ENCODE measurements at places on chromosomes 16 and 17. TPM values are rescaled to one million over a fixed set of nuclear protein-coding genes. Genes with fewer than 3 reads are reported as not detected.

CD300E gene
- under 0.01 TPM for total RNA-seq

ABCA6 gene
- 30.4 TPM for total RNA-seq

ANKRD40CL gene
- 0.36 TPM for total RNA-seq

DNA sequence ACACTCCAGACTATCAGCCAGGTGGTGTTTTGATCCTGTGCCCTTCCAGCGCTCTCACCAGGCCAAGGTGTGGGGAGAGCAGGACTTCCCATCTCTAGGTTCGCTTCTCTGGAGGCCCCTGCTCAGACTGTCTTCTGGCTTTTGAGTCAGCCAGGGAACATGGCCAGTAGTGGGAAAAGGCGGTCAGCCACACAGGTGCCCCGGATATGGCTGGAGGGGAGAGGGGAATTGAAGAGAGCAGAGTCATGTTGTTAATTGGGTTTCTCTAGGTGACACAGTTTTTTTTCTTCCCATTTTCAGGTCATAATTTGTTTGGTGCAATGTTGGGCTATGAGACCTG, 1.5 kb downstream of the MINK1 start:
- peaks cover 11% of the 10 kb centered on the region for H3K4me1 ChIP-seq
- H3K36me3 ChIP-seq: peaks cover 2% of the 10 kb centered on the region
- DNase-seq: peak; percentile 62
- H3K4me3 ChIP-seq: peak overlapping the region; percentile 93
- no peaks in the 10 kb centered on the region for H3K27me3 ChIP-seq

GRCh38 chr16:79564671-79565107, 35.8 kb downstream of the MAF start:
- H3K27me3 ChIP-seq: no peaks in the 10 kb centered on the region
- H3K27ac ChIP-seq: no peak overlapping the region
- H3K4me1 ChIP-seq: no peaks in the 10 kb centered on the region
- no peaks in the 10 kb centered on the region for H3K36me3 ChIP-seq
- H3K4me3 ChIP-seq: no peak overlapping the region
